ENCODE measurements at places on chromosomes 5 and 9.

GRCh38 chr5:170348137-170348633, 41.0 kb downstream of the KCNMB1 start:
- no peak for DNase-seq

DNA sequence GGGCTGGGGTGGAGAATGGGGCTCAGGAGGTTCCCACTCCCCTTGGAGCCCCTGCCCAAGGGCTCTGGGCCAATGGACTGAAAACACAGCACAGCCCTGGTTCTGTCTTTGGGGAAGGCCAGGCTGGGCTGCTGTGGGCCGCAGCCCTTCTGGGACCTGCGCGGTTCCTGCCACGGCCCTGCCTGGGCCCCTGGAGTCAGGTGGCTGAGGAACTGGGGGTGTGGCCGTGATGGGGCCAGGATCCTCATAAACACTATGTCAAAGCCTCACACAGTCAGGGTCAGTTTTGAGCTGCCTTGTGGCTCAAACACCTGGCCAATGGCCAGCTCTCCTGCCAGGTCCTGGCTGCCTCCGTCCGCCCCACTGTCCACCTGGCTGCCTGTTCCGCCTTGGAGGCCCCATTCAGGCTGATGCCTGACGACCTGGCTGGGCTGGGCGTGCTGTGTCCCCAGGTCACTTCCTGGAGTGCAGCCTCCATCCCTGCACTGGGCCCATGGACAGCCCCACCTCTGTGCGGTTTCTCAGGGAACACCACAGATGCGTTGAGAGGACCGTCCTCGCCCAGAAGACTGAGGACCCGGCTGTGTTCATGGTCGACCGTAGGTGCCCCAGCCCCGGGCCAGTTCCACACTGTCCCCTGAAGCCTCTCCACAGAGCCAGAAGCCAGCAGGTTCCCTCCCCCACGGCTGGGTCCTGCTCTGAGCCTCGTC, 27.5 kb downstream of the PAEP start:
- DNase-seq = no peak

DNA sequence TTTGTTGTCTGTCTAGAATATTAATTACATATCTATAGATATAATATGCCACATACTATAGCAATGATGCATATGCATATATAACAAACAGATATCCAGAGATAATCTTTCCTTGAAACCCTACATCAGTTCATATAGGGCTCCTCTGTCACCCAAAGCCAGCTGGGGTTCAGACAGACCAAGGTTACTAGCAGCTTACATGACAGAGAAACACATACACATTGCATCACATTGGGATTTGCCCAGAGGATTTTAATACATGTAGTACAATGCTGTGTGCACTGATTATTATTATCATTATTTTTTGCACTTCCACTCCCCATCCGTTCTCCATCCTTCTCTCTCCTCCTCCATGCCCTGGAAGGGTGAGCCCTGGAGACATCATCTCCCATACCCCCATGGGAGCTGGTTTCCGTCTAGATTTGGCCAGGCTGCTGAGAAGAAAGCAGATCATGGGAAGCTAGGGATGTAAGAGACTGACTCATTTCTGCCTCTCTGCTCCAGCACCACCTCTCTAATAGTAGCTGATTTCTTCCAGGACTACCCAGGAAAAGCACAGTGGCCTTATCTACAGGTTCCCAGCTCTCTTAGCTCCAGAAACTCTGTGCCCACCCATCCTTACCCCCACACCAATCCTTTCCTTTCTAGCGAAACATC, 23.3 kb downstream of the FST start:
- no peak for DNase-seq

- DNase-seq = no peak
Measured at GRCh38 chr9:83472764-83473163, 65.4 kb downstream of the FRMD3 start.

DNA sequence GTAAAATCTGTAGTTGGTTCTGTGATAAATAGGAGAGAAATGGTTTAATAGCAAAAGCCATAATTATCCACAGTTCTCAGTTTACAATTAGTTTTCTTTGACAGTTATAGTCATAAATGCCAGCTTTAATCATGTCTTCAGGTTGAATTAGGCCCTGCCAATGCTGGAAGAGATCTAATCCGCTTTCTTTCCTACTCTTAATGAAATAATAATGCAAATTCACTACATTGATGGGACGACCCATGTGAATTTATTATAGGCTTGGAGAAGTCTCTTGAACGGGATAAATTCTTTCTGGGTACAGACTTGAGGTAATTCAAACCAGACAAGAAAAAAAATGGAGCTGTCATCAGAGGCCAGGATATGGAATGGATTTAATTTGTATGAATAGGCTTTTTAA, 950.4 kb downstream of the EFNA5 start:
- no peak for DNase-seq

DNA sequence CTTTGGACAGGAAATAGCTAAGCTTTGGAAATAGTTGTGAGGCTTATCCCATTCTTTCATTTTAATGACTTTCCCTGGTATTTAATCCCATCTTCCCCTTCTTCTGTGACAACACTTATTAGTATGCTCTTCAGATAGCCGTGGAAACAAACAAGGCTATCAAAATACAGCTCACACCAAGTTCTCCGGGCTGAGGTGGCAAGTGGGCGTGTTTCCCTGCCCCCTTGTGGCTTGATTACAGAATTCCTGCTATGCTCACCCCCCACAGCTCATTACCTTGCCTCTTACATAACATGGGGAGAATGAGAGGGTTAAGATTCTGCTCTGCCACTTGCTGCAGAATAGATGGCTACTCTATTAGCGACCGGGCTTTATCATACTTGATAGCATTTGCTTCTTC, 437.1 kb upstream of the TLE4 start:
- no peak for DNase-seq

DNA sequence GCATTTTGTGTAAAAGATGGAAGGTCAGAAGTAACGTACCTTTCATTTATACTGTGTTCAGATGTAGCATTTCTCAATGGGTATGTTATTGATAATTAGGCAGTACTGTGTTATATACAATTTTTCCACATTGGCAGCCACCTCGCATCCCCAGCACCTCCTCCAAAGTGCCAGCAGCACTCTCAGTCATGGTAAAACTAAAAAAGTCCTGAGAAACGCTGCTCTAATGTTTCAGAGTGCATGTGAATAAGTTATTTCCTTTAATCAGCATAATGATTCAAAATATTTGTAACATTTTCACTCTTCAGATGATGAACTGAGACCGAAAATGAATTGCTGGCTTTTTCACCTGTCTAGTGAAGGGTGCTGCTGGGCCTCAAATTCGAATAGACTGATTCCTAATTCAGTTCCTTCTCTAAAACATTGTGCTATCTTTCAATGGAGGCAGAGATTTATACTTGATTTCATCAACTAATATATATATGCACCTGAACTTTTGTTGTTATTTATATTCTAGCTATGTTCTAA, 79.9 kb upstream of the ANKRD55 start:
- DNase-seq = no peak

GRCh38 chr5:31854181-31855133, 215.5 kb downstream of the PDZD2 start:
- no peak for DNase-seq

GRCh38 chr5:5634817-5635216, 212.3 kb downstream of the ICE1 start:
- no peak for DNase-seq

DNA sequence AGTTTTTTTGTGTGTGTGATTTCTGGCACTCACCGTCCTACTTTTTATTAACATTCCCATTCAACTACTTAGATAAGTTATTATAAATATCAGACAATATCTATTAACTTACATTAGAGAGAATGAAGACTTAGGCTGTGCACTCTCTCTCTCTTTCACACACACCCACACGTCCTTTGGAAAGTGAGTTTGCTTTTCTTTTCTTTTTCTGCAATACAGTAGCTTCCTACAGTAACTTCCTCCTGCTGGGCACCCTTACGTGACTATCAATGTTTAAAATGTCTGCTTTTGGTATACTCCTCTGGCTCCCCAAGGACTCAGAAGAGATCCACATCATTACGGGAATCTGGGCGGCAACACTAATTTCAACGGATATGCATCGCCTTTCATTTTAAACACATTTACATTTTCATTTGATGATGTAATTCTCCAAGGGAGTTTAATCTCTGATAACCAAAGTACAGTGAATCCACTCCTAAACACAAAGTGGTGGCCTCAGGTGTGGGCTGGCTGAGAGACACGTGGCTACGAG, 179.5 kb downstream of the MAPKAP1 start:
- no peak for DNase-seq

DNA sequence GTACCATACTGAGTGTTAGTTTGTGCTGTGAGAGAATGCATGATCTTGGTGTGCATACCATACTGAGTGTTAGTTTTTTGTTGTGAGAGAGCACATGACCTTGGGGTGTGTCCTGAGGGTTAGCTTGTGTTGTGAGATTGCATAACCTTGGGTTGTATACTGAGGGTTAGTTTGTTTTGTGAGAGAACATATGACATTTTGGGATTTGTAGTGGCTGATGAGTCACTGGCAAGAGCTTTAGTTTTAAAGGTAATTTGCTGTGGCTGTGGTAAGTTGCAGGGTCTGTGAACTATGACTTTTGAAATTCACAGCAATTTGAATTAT, 1068.3 kb upstream of the EDIL3 start:
- DNase-seq = no peak

GRCh38 chr5:180018347-180019060, 53.1 kb downstream of the RNF130 start:
- no peak for DNase-seq

DNA sequence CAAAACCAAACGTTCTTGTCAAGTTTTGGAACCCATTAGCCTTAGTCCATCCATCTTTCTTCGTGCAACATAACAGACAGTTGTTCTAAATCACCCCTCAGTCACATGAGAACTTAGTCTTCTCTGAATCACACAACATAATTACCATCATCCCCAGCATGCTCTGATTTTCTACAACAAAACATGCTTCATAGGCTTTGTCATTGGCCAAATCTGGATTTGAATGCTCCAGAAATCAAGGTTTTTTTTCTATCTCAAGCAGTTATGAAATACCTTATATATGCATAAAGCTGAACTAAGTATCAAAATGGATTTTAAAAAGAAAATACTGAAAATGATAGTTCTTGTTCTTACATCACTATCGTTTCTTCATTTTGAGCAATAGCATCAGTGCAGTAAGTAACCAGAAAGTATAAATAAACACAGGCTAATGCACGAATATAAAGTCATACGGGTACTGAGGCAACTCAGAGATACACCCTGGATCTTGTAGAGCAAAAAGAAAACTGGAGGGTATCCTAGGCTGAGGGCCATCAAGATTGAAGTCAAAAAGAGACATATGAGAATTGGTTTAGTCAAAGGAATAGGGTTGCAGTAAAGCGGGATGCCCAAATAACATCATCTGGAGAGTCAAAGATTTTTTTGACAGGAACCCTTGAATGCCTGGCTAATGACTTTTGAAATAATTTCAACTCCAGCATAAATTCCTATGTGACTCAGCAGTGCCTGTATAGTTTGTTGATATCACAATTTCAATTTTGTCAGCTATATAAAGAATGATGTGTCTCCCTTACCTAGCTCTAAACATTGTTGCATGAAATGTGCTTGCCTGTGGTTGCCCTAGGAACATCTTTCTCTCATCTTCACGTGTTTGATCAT, 164.7 kb downstream of the ADAMTSL1 start:
- DNase-seq = no peak
